Urothelium cell line (cell line): ENCODE measurements at places on chromosomes 3 and 15.

- DNase-seq: no peak
These were observed 33.7 kb downstream of the THRB start for GRCh38 chr3:24460974-24461373.

DNA sequence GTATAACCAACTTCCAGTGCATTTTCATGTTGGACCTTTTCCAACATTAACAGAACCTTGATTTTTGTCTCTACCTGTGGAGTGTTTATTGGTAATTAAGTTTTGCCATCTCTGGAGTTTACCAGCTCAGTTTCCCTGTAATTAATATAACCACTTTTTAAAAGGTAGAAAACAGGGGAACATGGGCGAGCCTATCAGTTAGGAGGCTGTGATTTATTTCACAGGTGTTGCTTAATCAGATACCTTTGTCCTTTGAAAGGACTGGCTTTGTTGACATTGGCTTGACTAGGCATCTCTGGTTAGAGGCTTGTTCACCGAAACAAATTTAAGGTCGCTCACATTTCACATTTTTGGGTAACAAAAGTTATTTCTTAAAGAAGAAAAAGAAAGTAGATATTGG lies 622 bp downstream of the NAALADL2 start:
- no peak for DNase-seq

GRCh38 chr3:122298239-122298638 lies 26.8 kb upstream of the CSTA start:
- DNase-seq: no peak

- DNase-seq: peak; percentile 66
These were observed 69.7 kb upstream of the DCBLD2 start for GRCh38 chr3:98971169-98971681.

GRCh38 chr3:61980041-61980440 lies 393.3 kb downstream of the FEZF2 start:
- no peak for DNase-seq

GRCh38 chr3:141738891-141739363 lies 829 bp downstream of the RNF7 start:
- peak; percentile 16 for DNase-seq

GRCh38 chr3:128624526-128625138 lies 26.0 kb downstream of the RPN1 start:
- no peak for DNase-seq

DNA sequence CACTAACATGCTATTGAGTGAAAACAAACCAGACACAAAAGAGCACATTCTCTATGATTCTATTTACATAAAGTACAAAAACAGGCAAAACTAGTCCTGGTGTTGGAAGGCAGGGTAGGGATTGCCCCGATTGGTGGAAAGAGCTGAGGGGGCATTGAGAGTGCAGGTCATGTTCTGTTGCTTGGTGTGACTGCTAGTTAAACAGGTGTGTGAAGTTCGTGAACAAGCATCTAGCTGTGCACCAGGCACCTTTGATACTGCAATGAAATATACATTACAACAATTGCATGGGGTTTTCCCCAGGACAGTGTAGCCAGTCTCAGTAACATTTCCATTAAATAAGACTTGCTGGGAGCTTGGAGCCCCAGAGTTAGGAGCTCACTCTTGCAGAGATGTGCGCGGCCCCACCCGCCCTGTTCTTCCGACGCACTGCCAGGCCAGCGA lies 26.3 kb upstream of the THRB start:
- DNase-seq: no peak

- no peak for DNase-seq
These were observed 81.6 kb upstream of the HERC1 start for GRCh38 chr15:63915209-63915872.

DNA sequence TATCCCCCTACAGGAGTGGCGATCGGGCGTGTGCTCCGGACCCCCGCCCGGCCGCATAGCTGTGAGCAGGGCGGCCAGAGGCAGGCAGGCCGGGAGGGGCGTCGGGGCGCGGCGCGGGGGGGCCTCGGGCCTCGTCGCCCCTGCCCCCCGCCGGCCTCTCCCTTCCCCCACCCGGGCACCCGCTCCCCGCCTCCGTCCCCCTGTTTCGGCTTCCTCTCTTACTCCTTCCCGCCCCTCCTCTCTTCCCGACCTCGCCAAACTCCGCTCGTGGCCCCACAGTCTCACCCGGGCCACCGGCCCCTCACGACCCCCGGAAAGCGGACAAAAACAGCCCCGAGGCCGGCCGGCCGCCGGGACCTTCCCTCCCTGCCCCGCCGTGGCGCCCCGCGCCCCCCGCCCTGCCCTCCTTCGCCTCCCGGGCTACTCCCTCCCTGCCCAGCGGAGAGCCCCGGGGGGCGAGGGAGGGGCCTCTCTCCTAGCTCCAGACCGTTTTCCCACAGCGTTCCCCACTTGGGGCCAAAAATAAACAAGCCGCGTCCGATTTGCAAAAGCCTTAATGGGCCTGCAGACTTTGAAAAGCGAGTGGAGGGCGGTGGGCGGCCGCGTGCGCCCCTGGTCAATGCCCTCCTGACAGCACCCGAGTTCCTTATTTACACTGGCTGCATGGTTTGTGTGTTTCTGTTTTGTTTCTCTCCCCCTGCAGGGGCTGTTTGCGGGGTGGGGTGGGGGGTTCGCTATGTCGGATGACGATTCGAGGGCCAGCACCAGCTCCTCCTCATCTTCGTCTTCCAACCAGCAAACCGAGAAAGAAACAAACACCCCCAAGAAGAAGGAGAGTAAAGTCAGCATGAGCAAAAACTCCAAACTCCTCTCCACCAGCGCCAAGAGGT lies 1.0 kb downstream of the UBE2E1 start:
- DNase-seq: peak; percentile 30

GRCh38 chr3:188826574-188826973 lies 345.2 kb upstream of the TPRG1 start:
- DNase-seq: no peak

GRCh38 chr3:48305396-48305795 lies 28.1 kb downstream of the SPINK8 start:
- no peak for DNase-seq

GRCh38 chr3:114572364-114573062 lies 278.7 kb downstream of the TIGIT start:
- no peak for DNase-seq

DNA sequence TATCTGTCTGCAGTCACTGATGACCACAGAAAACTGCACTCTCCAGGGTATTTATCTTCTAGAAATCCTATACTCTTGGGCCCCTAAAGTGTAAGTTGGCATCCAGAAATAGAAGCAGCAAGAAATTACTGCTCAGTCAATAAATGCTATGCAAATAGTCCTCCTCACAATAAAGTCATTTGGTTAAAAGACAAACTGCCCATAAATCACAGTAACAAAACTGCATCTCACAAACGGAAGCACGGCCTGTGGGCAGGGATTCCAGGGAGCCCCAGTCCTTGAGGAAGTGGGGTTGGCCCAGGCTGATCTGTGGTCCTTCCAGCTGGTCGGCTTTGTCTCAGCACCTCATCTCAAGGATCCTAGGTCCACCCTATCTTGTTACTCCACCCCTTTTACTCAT lies 29.7 kb upstream of the SPATA12 start:
- no peak for DNase-seq

- DNase-seq: no peak
These were observed 856.8 kb downstream of the OTOL1 start for GRCh38 chr3:162353414-162353813.

DNA sequence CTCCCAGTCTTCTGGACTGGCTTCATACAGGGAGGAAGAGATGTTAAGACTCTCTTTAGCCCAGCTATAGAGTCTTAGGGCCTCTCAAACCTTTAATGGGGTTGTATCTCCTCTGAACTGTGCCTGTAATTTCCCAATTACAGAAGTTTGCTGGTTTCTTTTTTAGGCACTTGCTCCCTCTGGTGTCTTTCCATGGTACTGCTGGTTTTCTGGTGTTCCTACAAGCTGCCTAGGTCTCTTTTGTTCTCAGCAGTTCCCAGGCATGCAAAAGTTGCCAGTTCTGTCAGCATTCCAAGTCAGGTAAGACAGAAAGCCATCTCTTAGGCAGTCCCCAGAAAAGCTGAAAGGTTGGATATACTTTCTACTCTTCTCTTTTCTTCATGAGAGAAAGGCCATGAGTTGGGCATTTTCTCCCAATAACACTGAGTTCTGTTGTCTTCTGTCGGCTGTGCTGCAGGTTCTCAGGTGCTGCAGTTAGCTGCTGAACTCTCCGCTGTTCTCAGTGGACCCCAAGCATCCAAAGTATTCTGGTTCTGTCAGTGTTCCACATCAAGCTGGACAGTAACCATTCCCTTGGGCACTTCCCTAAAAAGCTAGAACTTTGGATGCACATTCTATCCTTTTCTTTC lies 54.4 kb upstream of the EHHADH start:
- DNase-seq: peak; percentile 55

- DNase-seq: no peak
These were observed 105.5 kb downstream of the NLGN1 start for GRCh38 chr3:173502983-173503568.

GRCh38 chr15:41990691-41991090 lies 18.3 kb upstream of the EHD4 start:
- DNase-seq: no peak

DNA sequence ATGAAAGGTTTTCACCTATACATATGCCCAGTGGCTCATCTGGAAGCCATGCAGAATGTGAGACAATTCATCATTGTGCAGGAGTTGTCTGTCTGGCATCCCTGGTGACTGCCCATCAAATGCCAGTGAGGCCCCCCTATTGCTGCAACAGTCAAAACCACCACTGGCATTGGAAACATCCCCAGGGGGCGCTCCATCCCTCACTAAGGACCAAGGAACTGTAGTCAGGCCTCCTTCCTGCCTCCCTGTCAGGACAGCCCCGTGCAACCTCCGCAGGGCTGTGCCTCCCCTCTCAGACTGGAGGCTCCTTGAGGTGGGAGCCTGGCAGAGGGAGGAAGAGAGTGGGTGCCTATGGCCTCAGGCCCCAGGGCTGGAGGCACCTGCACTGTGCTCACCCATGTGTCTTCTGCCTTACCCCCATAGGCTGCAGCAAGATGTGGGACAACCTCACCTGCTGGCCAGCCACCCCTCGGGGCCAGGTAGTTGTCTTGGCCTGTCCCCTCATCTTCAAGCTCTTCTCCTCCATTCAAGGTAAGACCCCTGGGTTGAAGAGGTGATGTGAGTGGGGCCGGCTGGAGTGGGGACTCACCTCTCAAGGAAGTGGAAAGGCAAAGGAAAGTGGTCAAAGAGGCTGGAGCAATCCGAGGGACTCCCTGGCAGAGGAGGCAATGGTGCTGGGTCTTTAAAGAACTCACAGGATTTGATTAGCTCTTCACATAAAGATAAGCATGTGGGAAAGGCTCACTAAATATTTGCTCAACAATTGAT lies 16.5 kb downstream of the VIPR1 start:
- DNase-seq: no peak

DNA sequence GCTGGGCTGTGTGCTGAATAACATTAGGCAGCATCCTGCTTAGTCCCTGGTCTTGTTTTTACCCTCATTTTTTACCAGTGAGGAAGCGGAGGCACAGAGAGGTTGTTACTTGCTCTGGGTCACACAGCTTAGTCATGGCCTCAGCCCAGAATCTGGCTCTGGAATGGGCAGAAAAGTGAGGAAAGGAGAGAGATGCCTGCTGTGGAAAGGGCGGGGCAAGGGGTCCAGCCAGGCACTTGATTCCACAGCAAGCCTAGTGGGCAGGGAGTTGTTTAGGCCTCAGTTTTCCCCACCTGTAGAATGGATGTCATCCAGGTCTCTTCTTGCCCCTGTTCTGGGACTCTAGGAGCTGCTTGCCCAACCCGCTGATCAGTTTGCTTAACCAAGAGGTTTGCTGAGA lies 35.9 kb downstream of the SLC6A6 start:
- DNase-seq: no peak

DNA sequence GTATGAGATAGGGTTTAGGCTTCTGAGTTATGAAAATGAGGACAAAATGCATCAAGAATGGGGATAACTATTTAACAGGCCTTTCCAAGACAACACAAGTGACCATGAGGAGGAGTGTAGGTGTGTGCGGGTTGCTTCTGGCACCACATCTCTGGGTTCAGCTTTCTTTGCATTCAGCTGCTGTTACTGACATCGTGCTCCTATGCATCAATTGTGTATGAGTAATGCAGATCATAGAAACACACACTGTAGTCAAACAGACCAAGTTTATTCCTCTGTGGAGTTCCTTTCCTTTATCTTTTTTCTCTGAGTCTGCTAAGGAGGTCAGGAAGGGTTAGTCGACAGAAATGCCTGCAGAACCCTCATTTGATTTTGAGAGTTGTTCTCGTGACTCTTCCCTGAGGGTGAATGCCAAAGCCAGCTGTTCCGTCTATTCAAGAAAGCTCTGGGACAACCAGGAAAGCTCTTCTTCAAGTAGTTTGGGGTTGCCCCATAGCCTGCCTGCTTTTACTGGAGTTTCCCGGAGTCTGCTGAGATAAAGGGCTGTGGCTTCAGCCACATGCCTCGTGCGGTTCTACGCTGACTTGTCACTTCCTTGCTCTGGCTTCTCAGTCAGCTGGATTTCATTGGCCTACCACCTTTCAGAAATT lies 136.7 kb upstream of the TLE3 start:
- DNase-seq: no peak

DNA sequence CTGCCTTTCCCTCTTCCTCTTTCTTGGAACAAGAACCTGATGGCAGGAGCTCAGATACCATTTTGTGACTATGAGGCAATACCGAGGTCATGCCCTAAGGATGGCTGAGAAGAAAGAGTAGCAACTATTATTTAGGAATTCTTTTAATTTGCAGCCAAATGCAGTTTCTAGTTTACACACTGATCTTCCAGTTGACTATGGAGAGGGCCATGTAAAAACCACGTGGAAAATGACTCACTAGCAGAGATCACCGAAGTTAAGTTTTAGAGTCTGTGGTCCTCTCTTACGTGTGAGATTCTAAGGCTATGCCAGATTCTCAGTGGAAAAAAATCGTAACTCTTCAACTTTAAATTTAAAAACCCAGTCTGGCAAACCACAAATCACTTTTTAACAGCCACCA lies 7.8 kb downstream of the BNC1 start:
- no peak for DNase-seq

GRCh38 chr3:98764472-98764884 lies 1.3 kb downstream of the ST3GAL6 start:
- DNase-seq: no peak

DNA sequence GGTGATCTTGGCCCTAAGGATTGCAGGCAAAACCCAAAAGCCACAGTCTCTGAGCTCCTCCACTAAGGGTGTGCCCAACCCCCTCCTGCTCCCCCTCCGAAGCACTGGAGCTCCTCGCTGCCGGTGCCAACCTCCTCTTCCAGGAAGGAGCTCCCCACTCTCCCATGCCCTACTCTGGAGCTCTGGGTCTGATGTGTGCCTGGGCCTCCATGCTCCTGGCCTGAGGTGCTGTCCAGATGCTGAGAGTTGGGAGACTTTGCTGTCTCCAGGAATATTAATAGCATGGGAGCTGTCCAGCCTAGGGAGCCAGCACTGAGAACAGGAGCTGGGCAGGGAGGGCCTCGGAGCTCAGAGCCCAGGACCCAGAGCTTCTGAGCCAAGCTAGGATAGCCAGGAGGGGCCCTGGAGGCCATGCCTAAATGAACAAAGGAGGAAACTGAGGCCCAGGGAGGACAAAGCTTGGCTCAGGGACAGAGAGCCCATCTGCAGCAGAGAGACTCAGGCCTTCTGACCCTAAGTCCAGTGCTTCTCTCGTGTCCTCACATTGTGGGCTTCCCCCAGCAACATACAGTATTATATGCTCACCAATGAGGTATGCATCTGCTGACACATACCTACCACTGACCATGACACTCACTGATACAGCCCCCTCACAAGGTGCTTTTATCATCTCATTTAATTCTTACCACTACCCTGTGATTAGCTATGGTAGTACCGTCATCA lies 36.9 kb upstream of the HERC1 start:
- DNase-seq: peak; percentile 94

- no peak for DNase-seq
These were observed 302.5 kb downstream of the ZNF621 start for GRCh38 chr3:40827226-40827625.

- DNase-seq: peak; percentile 82
These were observed 2.4 kb downstream of the CSRNP1 start for GRCh38 chr3:39150803-39151631.

- no peak for DNase-seq
These were observed 279.9 kb downstream of the SCAPER start for GRCh38 chr15:76625267-76625666.
